ENCODE measurements at places on chromosomes 2 and 18. TPM values are rescaled to one million over a fixed set of nuclear protein-coding genes. Genes with fewer than 3 reads are reported as not detected.

PROC gene
- polyA plus RNA-seq = not detected

TMEM247 gene
- not detected for polyA plus RNA-seq

DCDC2C gene
- polyA plus RNA-seq = not detected

WDFY1 gene
- 18.5 TPM for polyA plus RNA-seq

GPR75 gene
- 0.20 TPM for polyA plus RNA-seq
